ENCODE measurements at places on chromosomes 12 and 14.
A peak's percentile ranks its signal among the peaks of the same experiment; 100 is the strongest.

GRCh38 chr12:132175496-132176384 is 31.5 kb downstream of the NOC4L start:
- no peak for DNase-seq

GRCh38 chr12:101591781-101592180 is 3.0 kb upstream of the MYBPC1 start:
- no peak for DNase-seq

DNA sequence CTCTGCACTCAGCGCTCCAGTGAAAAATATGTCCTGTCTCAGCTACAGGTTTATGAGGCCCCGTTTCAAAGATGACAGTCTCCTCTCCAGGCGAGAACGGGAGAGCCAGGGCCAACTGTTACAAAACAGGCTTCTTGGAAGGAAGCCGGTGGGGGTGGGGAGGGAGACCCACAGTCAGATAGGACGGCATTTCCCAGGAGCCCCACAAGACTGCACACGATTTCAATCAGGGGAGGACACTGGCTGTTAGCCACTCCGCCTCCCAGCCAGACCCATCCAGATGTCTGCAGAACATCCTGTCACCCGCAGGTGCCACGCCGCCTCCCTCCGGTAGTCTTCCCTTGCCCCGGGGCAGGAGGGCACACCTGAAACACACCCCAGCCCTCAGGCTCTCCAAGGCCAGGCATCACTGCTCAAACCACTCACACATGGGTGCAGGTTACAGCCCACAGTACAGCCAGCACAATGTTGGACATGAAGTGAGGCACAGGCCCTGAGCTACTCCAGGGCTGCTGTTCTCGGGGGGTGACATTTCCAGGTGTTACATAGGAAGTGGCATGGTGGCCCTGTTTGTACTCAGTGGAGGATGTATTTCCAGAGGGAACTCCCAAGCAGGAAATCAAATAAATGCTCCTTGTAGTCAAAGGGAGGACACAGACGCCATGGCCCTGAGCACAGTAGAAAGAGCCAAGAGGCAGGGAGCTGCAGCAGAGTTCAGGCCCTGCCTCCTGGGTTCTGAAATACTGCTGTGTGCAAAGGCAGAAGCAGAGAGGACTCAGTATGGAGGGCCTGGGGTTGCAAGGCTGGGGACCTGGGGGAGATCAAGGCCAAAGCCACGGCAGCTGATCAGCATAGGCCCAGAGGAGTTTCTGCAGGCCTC is 138.1 kb downstream of the BCL11B start:
- DNase-seq, result peak; percentile 26

DNA sequence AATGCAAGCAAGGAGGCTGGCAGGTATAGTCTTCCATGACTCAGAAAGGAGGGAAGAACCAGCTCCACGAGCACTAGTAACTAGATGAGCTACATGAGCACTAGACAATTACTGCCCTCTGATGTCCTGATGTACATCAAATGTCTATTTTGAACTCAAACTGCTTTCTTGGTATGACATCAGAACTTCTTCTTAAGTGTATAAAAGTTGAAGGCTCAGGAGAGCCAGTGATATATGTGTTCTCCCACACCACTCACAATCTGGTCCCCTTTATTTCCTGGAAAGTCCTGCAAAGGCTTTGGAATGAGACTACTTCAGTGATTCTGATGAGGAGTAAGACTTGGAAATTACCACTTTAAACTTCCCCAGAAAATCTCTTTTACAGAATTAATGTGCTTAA is 18.5 kb upstream of the DHRS7 start:
- DNase-seq, result no peak

GRCh38 chr14:94054401-94054800 is 26.6 kb downstream of the DDX24 start:
- DNase-seq, result peak; percentile 8

DNA sequence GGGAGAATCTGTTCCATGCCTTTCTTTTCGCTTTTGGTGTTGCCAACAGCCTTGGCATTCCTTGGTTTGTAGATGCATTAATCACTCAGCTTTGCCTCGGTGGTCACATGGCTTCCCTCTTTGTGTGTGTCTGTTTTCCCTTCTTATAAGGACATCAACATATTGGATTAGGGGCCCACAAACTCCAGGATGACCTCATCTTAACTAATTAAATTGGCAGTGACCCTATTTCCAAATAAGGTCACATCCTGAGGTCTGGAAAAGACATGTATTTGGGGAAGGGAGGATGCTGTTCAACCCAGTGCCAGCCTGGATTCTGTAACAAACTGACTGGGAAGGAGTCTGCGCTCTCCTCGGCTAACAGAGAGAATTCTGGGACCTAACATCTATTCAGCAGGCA is 365.7 kb upstream of the FKBP4 start:
- no peak for DNase-seq

GRCh38 chr14:62674563-62675237 is 370.6 kb downstream of the KCNH5 start:
- no peak for DNase-seq

DNA sequence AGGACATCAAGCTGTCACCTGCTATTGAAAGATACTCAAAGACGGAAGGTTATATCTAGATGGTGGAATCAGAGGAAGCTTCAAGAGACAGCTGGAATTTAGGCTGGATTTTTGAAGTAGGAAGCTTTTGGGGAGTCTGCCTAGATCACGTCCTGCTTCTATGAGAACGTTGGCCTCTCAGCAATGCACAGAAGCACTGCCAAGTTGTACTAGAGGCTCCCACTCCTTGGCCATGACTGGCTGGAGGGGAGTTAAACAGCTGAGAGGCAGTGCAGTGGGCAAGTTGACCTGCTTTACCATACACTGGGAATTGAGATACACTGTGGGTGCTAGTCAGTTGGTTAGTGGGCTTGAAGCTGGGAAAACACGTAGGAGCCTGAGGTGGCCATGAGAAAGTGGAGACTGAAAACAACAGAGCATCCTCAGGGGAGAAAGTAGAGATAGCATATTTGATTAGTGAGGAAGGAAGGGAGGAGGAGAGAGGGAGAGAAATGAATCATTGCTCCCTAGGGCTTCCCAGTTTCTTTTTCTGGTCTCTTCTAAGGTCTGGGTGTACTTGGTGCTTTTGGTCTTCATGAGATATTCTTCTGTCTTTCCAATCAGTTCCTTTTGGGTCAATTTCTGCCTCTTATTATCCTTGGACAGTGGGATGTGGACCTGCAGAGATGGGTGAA is 110.8 kb downstream of the EMP1 start:
- DNase-seq, result no peak

GRCh38 chr14:71690478-71690877 is 241.8 kb upstream of the RGS6 start:
- no peak for DNase-seq

DNA sequence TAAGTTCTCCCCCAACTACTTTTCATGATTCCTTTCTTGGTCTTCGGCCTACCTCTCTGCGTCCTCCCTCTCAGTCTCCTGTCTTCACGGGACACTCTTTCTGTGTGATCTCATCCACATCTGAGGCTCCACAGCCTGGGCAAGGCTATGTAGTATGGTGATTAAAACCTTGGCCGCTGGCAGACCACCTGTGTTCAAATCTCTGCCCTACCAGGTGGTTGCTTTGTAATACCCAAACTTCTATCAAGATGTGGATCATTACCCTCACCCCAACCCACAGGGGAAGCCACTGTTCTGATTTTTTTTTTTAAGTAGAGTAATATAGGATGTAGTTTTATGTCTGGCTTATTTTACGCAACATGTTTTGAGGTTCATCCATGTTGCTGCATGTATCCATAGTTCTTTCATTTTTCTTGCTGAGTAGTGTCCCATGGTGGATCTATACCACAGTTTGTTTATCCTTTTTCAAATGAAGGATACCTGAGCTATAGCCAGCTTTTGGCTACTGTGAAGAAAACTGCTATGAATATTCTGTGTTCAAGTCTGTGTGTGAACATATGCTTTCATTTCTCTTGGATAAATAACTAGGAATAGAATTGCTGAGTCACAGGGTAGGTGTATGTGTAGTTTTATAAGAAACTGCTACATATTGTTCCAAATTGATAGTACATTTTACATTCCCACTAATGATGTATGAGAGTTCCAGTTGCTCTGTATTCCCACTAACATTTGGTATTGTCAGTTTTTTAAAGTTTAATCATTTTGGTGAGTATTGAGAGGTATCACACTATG is 8.3 kb upstream of the STAT6 start:
- no peak for DNase-seq

GRCh38 chr12:131455581-131456110 is 255.2 kb upstream of the SFSWAP start:
- no peak for DNase-seq

- DNase-seq, result no peak
Measured at GRCh38 chr14:93142854-93143652, 27.3 kb upstream of the ITPK1 start.

DNA sequence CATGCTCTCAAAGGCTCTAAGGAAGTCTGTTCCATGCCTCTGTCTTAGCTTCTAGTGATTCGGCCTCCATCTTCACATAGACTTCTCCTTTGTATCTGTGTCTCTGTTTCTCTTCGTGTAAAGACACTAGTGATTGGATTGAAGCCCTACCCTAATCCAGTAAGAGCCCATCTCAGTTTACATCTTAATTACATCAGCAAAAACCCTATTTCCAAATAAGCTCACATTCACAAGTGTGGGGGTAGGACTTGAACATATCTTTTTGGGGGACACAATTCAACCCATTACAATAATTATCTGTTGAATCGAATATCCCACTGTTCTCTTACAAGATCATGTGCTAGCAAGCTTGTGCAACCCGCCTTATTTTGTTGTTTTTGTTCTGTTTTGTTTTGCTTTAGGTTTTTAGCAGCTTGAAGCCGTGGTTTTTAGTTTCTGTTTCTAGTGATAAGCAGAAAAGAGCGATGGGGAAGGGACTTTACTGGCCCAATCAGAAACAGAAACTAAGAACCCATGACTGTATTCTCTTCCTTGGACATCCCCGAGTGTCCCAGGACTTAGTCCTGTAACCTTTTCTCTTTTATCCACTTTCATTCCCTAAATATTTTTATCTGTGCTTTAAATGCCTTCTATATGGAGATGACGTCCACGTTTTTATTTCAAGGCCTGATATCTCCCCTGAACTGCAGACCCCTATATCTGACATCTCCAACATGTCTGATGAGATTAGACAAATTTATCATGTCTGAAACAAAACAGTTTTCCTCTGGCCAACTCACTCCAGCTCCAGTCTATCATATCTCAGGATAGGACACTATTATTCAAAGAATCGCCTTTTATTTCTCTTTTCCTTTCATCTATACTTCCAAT is 353.0 kb downstream of the CCDC91 start:
- no peak for DNase-seq

DNA sequence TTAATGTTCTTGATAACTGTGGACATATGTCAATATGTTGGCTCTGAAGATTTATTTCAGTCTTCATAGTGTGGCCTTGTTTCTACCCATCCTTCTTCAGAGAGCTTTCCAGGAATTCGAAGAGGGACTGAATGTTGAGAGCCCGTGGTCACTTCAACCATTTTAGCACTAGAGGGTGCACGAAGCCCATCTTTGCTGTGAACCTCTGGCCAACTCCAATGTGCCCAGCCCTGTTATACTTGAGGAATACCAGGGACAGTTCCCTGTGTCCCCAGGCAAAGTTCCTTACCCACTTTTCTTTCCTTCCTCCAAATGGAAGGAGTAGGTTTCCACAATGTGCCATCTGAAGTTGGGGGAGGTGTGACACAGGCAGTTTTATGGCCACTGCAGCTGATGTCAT is 603.5 kb downstream of the RPL10L start:
- DNase-seq, result peak; percentile 18

DNA sequence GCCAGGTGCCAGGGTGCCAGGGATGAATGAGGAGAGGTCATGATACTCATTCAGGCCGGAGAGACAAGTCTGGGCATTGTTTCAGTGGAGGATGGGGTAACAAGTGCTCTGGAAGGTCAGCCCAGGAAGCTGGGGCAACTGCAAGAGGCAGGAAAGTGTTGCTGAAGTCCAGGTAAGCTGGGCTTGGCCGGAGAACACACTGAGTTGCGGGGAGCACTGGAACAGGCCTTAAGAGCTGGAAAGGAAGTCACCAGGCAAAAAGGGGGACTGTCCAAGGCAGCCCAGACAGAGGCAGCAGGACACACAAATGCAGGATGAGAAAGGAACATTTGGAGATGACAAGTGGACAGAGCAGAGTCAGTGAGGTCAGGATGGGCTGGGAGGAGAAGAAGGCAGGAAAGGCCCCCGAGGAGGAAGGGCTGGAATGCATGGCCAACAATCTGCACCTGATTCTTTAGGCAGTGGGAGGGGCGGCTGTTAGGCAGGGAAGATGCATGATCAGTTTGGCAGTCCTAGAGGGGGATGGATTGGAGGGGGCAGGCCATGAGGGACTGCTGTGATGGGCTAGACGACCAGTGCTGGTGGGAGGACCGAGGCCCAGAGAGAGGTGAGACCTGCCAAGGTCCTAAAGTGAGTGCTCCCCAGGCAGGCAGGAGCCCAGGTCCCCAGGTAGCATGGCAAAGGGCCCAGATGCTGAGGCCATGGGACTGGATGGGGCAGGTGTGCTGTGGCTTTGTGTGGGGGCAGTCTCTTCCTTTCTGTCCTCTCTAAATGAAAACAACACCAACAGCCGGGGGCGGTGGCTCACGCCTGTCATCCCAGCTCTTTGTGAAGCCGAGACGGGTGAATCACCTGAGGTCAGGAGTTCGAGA is 17.2 kb upstream of the HHIPL1 start:
- no peak for DNase-seq

GRCh38 chr14:22482085-22482694 is 106.8 kb downstream of the DAD1 start:
- DNase-seq, result no peak

- no peak for DNase-seq
Measured at GRCh38 chr12:127342861-127343260, 924.1 kb upstream of the TMEM132C start.

GRCh38 chr12:114767906-114768722 is 84.1 kb upstream of the TBX3 start:
- no peak for DNase-seq

GRCh38 chr14:75395862-75396261 is 32.0 kb upstream of the JDP2 start:
- DNase-seq, result no peak

GRCh38 chr12:121614872-121615467 is 11.4 kb upstream of the ORAI1 start:
- DNase-seq, result no peak

GRCh38 chr14:71487449-71487848 is 444.8 kb upstream of the RGS6 start:
- no peak for DNase-seq

- no peak for DNase-seq
Measured at GRCh38 chr14:59678352-59678751, 101.7 kb upstream of the CCDC175 start.

DNA sequence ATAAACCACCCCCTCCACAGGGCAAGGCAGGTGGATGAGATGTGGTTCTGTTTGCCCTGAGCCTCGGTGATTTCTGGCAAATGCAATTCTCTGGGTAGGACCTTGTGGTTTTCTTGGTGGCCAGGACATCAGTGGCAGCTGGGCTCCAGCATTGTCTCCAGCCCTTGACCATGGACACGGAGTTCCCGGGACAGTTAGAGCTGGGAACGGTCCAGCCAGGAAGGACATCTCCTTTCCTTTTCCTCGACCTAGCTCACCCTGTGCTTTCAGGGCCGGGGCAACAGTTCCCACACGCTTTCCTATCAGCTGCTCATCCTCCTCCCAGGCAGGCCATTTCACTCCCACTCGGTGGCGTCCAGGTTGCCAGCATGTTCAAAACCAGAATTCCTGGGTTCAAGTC is 9.2 kb downstream of the SERPINA4 start:
- no peak for DNase-seq
